ENCODE measurements at places on chromosomes 4 and X. TPM values are rescaled to one million over a fixed set of nuclear protein-coding genes. Genes with fewer than 3 reads are reported as not detected.

GRCh38 chrX:41332005-41332404 lies 2.0 kb upstream of the DDX3X start:
- no peak for DNase-seq

DNA sequence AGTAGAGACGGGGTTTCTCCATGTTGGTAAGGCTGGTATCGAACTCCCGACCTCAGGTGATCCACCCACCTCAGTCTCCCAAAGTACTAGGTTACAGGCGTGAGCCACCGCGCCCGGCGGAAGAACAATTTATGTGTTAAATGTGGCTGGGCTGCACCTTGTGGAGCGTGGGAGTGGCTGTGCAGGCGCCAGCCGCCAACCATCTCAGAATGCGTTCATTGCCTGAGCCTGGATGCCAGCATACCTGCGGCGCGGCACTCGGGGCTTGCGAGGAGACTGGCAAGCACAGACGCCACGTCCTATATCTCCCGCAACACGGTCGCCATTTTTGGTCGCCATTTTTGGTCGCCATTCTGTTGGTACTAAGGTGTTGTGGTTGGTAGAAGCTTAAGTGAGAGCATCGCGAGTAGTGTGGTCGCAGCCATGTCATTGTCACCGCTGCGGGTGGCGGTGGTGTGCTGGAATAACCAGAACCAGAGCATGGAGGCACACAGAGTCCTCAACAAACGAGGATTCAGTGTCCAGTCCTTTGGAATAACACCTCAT lies 193.6 kb upstream of the HTR2C start:
- no peak for DNase-seq

DNA sequence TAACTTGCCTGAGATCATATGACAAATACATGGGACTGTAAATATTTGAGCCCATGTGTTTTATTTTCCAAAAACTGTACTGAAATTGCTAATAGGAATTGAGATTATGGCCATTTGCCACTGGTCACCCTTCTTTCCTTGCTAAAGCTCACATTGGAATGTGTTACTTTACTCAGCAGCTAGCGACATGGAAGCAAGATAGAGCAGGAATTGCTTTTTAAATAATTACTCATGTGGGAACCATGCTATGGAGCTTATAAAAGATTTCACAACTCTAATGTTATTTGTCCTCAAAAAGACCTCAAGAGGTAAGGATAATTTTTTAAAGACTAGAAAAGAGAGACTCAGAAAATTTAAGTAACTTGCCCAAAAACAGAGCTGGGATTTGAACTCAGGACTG lies 48.8 kb upstream of the AFAP1 start:
- DNase-seq = no peak

BEND2 gene
- not detected for polyA plus RNA-seq

CSAG3 gene
- polyA plus RNA-seq = not detected

Measured in endothelial cell of umbilical vein (primary cell).